ENCODE measurements at places on chromosomes 1 and 21.
A peak's percentile ranks its signal among the peaks of the same experiment; 100 is the strongest.

- no peak for DNase-seq
Observed at GRCh38 chr1:1857096-1857703, 33.7 kb downstream of the GNB1 start.

GRCh38 chr21:16983420-16983819 is 529.4 kb upstream of the CXADR start:
- DNase-seq = no peak

DNA sequence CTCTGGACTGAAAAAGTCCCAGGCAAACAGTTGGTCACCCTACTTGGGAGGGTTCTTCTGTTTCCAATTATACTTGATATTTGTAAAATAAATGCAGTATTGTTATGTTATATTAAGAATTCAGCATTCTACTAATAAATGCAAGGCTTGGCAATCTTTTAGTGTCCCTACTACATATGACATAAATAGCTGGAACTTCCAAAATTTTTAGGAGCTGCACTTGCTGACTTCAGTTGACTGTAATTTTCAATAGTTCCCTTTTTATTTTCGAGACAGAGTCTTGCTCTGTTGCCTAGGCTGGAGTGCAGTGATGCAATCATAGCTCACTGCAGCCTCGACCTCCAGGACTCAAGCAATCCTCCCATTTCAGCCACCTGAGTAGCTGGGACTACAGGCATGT is 20.0 kb downstream of the FOXD3 start:
- DNase-seq = no peak

- DNase-seq = no peak
Observed at GRCh38 chr1:33255347-33256220, 708 bp upstream of the ZNF362 start.

DNA sequence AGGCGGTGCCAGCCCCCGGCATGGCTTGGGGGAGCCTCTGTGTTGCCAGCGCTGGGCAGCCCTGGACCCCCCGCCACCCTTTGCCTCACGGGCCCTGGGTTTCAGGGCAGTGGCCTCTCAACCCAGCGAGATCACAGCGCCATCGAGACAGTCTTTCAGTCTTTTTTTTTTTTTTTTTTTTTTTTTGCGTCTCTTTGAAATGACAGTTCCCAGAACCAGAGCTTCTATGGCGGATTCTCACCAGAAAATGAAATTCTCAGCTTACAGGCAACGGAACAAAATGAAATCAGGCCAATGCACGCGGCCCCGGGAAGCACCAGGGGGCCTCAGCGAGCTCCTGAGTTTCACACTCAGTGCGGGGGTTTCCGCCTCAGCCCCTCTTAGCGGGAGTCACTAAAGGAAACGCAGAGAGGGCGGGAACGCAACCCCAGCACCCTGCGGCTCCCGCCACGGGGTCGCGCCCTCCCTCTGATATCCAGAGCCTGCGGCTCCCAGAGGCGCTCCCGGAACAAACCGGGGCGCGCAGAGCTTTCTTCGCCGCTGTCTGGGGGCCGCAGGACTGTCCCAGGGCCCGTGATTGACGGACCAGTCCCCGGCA is 8.0 kb upstream of the COL6A1 start:
- DNase-seq = peak; percentile 48

- no peak for DNase-seq
Observed at GRCh38 chr1:154730986-154731489, 123.1 kb upstream of the ADAR start.

GRCh38 chr1:160078512-160079195 is 2.7 kb upstream of the KCNJ9 start:
- DNase-seq = no peak

DNA sequence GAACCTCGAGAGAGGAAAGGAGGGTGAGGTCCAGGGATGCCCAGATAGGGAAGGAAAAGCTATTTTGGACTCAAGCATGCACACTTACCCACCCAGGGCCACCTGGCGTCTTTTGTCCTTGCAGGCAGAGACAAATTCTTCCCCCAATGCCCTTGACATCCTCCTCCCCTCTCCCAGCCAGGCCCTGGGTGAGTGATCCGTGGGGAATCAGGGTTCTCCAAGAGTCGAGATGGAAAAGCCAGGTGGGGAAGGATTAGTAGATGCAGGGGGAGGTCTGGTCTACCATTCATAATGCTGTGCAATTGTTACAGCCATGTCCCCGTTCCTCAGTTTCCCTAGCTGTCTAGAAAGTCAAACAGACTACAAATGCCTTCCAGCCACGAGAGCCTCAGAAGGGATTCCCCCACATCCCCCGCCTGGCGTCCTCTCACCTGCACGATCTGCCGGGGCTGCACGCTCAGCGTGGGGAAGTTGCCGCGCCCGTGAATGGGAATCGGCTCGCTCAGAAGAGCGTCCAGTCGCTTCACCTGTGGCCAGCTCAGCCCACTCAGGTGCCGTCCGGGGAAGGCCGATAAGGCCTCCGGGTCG is 580 bp downstream of the TENT5B start:
- no peak for DNase-seq

- DNase-seq = no peak
Observed at GRCh38 chr1:84166797-84167196, 22.7 kb downstream of the PRKACB start.

GRCh38 chr1:64196074-64196870 is 7.2 kb upstream of the UBE2U start:
- DNase-seq = no peak

GRCh38 chr1:225842074-225842473 is 32.1 kb downstream of the EPHX1 start:
- no peak for DNase-seq

GRCh38 chr1:247172996-247173395 is 1.2 kb upstream of the ZNF124 start:
- no peak for DNase-seq

- DNase-seq = no peak
Observed at GRCh38 chr1:206693029-206693428, 8.3 kb downstream of the MAPKAPK2 start.

DNA sequence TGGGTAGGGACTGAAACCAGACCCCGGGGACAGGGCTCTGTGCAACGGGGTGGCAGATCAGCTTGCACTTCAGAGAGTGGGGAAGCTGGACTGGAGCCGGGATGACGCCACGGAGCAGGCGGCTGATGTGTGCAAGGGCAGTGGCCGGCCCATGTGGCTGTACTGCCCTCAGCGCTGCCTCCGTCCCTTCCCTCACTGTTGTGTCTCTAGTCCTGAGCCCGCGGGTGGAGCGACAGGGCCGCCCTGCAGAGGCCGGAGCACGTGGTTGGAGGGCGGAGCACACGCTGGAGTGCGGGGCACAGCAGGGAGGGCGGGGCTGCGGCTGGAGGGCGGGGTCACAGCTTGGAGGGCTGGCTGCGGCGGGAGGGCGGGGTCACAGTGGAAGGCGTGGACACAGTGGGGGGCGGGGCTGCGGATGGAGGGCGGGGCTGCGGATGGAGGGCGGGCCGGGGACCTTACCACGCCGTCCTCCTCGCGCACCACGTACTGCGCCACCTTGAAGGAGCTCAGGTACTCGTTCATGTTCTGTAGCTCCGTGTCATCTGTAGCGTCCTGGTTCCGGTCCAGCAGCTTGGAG is 52.4 kb downstream of the CHD5 start:
- peak; percentile 30 for DNase-seq

DNA sequence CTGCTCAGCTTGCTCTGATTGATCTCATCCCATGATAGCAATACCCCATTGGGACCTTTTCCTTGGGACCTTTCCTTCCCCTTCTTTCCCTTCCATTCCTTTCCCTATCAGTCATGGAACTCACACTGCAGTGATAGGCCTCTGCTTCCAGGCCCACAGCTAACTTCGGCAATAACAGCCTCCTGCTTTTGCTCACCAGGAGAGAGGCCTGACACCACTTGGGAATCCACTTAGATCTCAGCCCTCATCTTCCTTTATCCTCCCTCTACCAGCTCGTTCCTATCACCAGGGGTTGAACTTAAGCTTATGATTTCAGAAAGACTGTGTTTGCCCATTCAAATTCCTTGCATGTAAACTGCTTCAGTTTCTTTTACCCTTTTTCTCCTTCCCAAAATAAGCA is 11.0 kb upstream of the TIPRL start:
- no peak for DNase-seq

DNA sequence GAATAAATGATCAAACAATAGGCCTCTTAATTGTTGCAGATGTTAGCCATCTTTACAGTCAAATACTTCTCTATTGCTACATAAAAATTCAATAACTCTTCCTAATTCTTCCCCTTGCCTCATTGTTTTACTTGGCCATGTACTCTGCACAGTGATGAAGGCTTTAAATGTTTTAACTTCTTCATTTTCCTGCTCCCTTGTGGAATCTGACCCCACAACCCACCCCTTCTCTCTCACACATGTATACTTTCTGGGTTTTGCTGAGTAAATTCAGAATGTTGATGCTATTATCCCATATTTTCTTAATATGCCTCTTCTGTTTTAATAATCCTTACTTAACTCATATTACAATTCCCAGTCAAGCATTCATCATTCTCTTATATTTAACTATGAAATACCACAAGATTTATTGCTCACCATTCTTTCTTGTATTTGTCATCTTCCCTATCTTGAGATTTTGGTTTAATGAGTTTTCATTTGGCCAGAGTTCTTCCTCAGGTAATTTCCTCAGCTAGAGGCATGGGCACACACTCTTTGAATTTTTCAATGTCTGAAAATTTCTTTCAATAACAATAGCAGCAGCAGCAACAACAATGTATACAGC is 327.8 kb upstream of the USP24 start:
- no peak for DNase-seq

- DNase-seq = no peak
Observed at GRCh38 chr1:35835398-35835797, 27.6 kb downstream of the AGO4 start.

- DNase-seq = no peak
Observed at GRCh38 chr1:40004857-40005256, 35.7 kb upstream of the CAP1 start.

- DNase-seq = no peak
Observed at GRCh38 chr1:7287013-7287412, 484.1 kb upstream of the VAMP3 start.

- no peak for DNase-seq
Observed at GRCh38 chr1:86356247-86356646, 39.9 kb downstream of the ODF2L start.

DNA sequence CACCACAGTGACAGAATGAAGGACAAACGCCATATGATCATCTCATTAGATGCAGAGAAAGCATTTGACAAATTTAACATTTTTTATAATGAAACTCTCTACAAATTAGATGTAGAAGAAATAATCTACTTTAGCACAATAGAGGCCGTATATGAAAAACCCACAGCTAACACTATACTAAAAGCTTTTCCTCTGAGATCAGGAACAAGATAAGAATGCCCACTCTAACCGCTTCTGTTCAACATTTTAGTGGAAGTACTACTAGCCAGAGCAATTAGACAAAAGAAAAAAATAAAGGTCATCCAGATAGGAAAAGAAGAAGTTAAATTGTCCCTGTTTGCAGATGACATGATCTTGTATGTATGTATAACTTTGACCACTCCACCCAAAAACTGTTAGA is 109.7 kb downstream of the SLC35F3 start:
- DNase-seq = no peak

GRCh38 chr21:36910581-36911307 is 55.7 kb downstream of the HLCS start:
- no peak for DNase-seq

- DNase-seq = no peak
Observed at GRCh38 chr1:79042117-79042516, 35.6 kb upstream of the ADGRL4 start.

GRCh38 chr1:167442854-167443565 is 75.3 kb downstream of the CD247 start:
- no peak for DNase-seq

- DNase-seq = no peak
Observed at GRCh38 chr1:53270107-53270506, 31.8 kb upstream of the MAGOH start.

GRCh38 chr1:36965275-36966159 is 68.8 kb downstream of the GRIK3 start:
- DNase-seq = no peak

DNA sequence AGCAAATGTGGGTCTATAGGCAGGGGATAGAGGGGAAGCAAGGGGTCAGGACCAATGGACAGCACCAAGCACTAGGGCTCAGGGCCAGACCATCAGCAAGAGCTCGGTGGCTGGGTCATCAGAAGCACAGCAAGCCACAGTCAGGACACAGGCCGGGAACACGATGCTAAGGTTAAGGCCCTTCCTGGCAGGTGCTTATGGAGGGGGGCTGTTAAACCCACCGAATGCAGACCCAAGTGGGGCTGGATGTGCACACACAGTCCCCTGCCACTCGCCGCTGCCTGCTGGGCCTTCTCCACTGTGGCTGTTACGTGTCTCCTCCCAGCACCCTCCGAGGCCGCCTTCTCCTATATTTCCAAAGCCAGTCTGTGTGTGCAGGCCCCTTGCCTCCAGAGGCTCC is 220.1 kb downstream of the TOMM20 start:
- DNase-seq = no peak

GRCh38 chr21:38487901-38488639 is 10.2 kb downstream of the ERG start:
- DNase-seq = no peak

- DNase-seq = no peak
Observed at GRCh38 chr1:112389689-112390088, 6.3 kb upstream of the CTTNBP2NL start.

GRCh38 chr1:212267017-212267416 is 18.2 kb upstream of the PPP2R5A start:
- no peak for DNase-seq

DNA sequence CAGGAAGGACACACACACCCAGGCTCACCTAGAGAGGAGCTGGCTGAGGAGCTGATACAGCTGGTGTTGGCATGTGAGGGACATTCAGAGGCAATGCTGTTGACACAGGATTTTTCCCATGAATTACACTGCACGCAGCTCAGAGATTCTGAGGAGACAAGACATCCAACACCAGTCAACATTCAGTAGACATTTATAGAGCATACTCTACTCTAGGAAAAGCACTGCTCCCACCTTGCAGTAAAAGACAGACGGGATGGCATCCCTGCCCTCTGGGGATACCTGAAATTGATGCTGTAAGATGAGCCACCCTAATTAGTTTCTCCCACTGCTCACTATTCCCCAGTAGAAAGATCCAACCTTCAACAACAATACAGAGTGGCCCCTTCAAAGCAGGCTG is 5.1 kb downstream of the LYPD8 start:
- DNase-seq = no peak
